ENCODE measurements at places on chromosomes 1 and 21. TPM values are rescaled to one million over a fixed set of nuclear protein-coding genes. Genes with fewer than 3 reads are reported as not detected.

CFHR5 gene
- total RNA-seq, result not detected

GUCA2B gene
- not detected for total RNA-seq

BRDT gene
- not detected for total RNA-seq

F13B gene
- not detected for total RNA-seq

SLC9C2 gene
- total RNA-seq, result not detected

LRRC71 gene
- 0.34 TPM for total RNA-seq

SEMA4A gene
- 0.68 TPM for total RNA-seq

Data from dermis blood vessel endothelial cell (primary cell).